ENCODE measurements at places on chromosomes 13 and 19.

GRCh38 chr13:50401049-50401505 lies 385.8 kb downstream of the KCNRG start:
- DNase-seq, result no peak

- DNase-seq, result no peak
Observed at GRCh38 chr13:72808917-72809500, 27.1 kb downstream of the PIBF1 start.

DNA sequence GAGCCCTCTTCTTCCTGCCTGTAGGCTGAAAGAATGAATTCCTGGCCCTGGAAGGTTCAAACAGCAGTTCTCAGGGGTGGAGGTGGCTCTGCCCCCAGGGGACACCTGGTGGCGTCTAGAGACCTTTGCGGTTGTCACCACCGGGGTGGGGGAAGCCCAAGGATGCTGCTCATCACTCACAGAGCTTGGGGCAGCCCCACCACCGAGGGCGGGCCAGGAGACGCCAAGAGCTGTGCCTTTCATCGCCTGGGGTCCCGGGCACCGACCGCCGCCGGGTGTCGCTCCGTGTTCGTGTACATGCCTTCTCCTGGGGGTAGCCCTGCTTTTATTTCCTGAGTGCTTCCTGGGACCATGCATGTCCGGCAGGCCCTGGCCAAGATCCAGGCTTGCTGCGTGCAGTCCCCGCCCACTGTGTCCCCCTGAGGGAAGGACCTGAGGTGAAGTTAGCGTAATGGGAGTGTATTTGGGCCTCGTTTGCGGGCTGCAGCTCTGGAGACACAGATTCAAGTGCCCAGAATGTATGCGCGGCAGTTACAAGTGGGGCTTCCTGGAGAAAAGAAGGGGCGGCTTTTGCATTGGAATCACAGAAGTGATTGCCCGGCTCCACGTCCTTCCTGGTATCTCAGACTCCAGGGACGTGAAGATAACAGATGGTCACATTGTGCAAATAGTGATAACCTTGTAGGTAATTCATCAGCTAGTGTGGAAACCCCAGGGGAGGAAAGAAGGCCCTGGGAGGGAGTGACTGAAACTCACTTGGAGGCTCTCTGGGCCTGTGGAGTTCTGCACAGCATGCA lies 7.8 kb downstream of the DOT1L start:
- no peak for DNase-seq

GRCh38 chr13:41019011-41019487 lies at the start of gene ELF1:
ELF1 (minus strand) TSS chr13:41019316; CDS start chr13:40982054, 37,262 bp downstream.
- no peak for DNase-seq

GRCh38 chr19:45100846-45101252 lies 7.9 kb downstream of the PPP1R37 start:
- no peak for DNase-seq

DNA sequence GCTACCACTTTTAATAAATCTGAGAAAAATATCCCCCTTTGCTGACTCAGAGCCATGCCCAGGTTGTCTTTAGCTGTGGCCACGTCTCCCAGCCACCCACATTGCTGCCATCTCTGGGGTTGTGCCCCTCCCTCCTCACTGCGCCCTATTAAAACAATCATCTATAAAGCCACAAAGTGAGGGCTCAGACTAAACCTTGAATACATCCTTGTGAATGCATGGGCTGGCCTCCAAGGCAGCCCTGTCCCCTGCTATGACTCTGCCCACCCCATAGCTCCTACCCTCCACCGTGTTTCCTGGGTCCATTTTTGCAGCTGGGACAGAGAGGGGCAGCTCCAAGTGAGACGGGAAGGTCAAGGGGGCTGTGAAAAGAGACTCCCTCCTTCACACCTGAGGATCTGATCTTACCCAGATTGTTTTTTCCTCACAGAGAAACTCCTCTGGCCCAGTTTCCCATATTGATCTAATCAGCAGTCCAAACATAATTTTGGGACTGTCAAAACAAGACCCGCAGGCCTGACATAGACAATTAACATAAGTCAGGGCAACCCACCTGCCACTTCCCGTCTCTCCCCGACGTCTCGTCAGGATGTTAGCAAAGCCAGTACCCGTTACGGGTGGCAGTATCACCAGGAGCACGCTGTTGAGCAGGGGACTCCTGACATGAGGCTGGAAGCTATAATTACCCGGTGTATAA lies 199.0 kb downstream of the KATNAL1 start:
- DNase-seq, result no peak

DNA sequence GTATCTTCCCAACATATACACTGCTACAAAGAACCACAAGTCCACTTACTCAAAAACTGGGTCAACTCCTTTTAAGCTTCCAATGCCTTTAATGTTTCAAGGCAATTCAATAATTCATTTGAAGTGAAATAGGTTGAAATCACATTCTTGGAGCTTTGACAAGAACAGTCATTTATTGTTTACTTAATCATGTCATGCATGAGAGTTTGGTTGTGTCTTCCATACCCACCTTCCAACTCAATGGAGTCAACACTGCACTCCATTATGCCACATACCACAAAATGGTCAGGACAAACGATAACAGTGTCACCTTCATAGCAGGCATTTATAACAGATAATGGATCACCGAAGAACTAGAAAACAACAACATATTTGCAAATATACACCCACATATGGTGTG lies 506.3 kb downstream of the UQCRFS1 start:
- DNase-seq, result no peak
